T-helper 2 cell (primary cell): ENCODE measurements at places on chromosomes 5 and 9.

- DNase-seq: peak; percentile 57
Observed at GRCh38 chr5:442335-443238, at the start of gene EXOC3. Gene EXOC3 (plus strand): TSS chr5:443176. CDS start chr5:446206, 3,030 bp downstream.

GRCh38 chr5:100165309-100165708 lies 369.9 kb upstream of the FAM174A start:
- DNase-seq: no peak

DNA sequence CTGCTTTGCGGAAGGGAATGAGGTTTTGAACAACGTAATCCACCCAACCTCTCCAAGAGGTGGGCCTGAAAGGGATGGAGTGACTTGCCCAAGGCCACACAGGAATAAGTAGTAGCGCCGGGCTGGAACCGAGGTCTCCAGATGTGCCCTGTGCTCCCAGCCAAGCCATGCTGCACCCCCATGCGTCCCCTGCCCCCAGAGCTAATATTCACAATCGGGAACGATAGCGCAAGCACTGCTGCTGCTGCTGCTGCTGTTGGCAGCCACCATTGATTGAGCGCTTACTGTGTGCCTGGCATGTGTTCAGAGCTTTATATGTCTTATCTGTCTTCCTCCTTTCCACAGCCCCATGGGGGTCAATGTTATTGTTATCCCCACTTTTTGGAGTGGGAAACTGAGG lies 43.9 kb downstream of the AMBP start:
- DNase-seq: no peak

- no peak for DNase-seq
Observed at GRCh38 chr5:35131723-35132122, 84.0 kb upstream of the AGXT2 start.

- DNase-seq: no peak
Observed at GRCh38 chr9:29144476-29144875, 1571.2 kb upstream of the C9orf72 start.

- DNase-seq: no peak
Observed at GRCh38 chr5:73302797-73303147, 129.8 kb downstream of the TMEM174 start.

GRCh38 chr9:95024097-95024671 lies 293.3 kb downstream of the FANCC start:
- DNase-seq: no peak

DNA sequence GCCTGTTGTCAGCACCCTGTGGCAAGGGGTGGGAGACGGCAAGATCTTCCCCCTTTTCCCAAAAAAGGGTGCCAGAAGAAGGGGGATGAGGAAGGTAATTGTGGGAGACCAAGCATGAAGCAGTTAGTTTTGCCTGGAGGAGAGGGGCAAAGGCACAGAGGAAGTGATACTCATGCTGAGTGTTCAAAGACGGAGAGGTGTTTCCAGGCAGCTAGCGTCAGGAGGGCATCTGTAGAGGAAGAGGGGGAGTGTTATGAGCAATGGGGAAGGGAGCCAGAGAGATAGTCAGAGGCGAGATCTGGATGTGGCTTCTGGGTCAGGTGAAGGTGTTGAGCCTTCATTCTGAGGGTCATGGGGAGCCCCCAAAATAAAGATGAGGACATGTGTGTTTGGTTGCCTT lies 26.9 kb upstream of the ADAM19 start:
- DNase-seq: no peak

- DNase-seq: no peak
Observed at GRCh38 chr5:179225387-179225786, 119.9 kb downstream of the ADAMTS2 start.

GRCh38 chr5:14172149-14172795 lies 29.1 kb downstream of the TRIO start:
- no peak for DNase-seq

- no peak for DNase-seq
Observed at GRCh38 chr9:93173365-93174051, 10.4 kb upstream of the WNK2 start.

DNA sequence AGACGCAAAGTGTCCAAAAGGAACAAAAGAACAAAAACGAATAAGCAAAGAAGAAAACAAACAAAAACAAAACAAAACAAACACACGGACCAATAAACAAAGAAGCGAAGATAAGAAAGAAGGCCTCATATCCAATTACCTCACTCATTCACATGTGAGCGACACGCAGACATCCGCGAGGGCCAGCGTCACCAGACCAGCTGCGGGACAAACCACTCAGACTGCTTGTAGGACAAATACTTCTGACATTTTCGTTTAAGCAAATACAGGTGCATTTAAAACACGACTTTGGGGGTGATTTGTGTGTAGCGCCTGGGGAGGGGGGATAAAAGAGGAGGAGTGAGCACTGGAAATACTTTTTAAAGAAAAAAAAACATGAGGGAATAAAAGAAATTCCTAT lies 28.3 kb upstream of the WWC1 start:
- no peak for DNase-seq

DNA sequence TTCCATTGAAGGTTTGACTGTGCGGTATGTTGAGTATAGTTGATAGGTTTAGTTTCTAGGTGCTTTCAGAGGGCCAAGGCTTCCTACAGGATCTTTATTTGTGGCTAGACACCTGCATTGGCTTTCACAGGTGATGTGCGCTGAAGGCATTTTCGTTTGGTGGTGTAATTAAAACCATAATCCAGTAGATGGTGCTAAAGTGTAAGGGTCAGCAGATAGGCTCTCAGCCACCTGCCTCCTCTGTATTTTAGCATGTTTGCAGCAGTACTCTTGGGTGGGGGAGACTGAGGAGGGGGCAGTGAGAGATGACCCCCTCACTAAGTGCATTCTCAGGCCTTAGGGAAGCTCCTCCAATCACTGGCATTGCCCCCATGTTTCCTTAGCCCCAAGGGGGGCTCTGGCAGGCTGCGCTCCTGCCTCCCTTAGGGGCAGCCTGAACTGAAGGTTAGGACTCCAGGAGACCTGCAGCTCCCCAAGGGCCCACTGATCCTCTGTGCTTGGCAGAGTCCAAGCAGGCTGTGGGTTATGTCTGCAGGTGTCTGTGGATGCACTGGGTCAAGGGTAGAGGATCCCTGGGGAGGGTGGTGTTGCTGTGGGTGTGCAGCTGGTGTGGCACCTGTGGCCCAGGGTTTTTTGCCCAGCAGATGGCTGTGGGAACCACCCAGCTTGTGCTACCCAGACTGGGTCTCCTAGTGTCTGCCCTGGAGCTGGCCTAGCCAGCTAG lies 23.4 kb downstream of the CDK20 start:
- DNase-seq: no peak

DNA sequence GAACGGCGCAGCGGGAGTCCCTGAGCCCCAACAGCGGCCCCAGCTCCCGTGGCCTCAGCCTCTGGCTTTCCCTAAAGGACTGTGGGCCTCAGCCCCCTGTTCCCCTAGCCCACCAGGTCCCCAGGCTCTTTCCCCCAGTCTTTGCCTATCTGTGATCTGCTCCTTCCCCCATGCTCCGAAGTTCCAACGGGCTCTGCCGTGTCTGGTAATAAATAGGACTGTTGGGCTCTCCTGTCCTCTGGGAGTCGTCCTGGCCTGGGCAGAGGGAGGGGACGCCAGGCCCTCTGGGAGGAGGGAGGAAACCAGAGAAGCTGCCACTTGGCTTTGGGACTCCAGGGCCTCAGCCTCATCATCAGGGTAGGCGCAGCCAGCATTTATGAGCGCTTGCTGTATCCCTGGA lies 28.1 kb downstream of the ADGRD2 start:
- no peak for DNase-seq

DNA sequence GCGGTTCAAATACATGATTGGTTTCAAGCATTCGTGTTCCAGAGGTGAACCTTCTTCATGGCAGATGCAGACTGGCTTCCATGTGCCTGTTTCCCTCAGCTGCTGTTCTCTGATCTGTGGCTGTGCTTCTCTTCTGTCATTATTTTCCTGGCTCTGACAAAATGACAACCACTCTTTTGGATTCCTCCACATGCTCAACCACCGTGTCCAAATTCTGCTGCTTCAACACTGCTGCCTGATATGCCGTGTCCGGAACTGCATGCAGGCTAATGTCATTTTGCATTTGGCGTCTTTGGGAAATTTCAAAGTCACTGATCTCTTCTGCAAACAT lies 368.7 kb upstream of the ZNF608 start:
- no peak for DNase-seq

GRCh38 chr9:124320062-124320973 lies 62.6 kb downstream of the NEK6 start:
- DNase-seq: no peak

DNA sequence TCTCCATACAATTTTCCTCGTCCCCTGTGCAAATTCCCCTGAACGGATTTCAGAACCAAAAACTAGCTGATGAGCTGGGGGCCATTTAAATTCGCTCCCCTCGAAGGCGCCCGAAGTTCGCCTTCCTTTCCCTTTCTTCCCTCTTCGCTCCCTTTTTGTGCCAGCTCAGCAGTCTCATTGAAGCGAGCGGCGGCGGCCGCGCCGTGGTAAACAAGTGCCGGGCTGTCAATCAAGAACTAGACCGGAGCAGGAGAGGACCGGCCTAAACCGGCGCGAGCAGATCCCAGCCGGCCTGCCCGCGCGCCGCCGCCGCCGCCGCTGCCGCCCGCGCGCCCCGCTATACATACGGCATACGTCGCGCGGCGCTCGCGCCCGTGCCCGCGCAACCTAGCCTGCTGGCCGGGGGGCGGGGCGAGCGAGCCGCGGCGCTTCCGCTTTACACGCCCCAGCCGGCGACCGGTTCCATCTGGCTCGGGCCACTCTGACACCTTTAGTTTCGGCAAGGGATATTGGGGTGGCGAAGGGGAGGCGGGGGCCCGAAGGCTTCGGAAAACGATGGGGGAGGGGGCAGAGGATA lies 3.1 kb downstream of the ARRDC3 start:
- DNase-seq: peak; percentile 92

GRCh38 chr9:107938801-107939386 lies 449.3 kb upstream of the KLF4 start:
- no peak for DNase-seq

- DNase-seq: no peak
Observed at GRCh38 chr5:142810081-142810480, 39.9 kb downstream of the ARHGAP26 start.

DNA sequence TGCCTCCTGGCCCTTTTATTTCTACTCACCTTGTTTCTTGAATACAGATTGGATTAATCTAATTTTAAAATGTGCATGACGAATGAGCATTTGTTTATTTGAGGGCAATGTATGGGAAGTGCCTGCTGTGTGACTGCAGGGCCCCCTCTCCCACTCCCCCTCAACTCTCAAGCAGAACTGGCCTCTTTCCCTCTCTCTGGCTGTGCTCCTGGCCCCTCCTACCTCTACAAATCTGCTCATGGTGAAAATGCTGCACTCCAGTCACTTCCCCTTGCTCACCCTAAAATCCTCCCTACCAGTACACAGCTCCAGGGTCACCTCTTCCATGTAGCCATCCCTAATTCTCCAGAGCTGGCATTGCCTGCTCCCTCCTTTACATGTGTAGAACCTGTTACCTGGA lies 17.2 kb upstream of the NDST1 start:
- DNase-seq: no peak

- no peak for DNase-seq
Observed at GRCh38 chr9:77432053-77432452, 216.1 kb downstream of the GNA14 start.

DNA sequence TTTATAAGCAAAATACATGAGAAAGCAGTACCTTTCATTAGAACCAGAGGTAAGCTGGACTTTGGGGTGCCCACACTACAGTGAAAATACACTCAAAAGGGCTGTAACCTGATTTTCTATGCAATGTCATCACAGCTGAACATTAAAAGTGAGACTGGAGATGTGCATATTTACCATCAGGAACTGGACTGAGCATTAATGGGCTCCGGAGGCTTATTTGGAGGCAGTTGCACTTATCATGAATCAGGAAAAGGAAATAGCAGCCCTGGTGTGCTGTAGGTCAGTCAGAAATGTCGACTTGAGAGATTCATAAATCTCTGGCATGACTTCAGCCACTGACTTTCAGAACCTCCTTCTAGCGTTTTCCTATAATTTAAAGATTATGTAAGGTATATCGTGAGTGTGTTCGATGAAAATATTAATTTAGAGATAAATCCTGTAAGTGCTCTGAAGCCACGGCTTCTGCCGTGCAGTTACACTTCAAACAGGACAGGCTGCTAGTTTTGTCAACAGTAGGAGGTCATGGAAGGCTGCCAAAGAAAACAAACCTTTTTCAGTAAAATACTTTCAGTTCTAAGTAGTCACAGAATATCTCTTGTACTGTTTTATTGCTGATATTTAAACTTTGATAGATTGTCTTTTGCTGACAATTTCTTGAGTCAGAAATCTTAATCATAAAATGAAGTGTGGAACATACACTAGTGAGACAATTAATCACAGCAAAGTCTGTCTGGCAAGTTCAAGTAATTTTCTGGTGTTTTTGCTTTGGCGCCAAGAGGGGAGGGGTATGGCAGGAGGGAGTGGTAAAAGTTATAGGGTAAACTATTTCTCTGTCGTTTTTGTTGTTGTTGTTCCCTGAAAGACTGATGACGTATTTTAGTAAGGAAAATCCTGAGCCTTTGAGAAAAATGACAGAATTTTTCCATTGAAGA lies 939.7 kb downstream of the NR2F1-AS1 start:
- no peak for DNase-seq

GRCh38 chr5:127008300-127008975 lies 21.9 kb downstream of the MARCHF3 start:
- no peak for DNase-seq

DNA sequence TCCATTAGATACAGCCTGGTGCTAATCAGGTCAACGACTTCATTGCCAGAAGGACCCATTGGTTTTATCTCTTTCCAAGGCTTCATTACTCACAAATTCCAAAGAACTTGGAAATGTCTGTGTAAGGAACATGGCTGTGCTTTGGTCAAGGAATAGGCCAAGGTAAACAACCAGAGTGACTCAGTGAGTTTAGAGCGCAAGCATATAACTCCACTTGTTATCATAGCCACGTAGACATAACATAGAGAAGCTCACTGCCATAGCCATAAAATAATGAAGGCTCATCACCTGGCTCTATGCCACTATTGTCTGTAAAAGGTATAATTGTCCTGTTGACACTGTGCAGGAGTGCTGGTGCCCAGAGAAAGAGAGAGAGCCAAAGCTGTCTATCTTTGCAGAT lies 139.3 kb upstream of the PLCXD3 start:
- DNase-seq: no peak

- no peak for DNase-seq
Observed at GRCh38 chr9:136623842-136624183, 38.9 kb upstream of the EGFL7 start.

- DNase-seq: no peak
Observed at GRCh38 chr9:9949368-9949767, 663.4 kb downstream of the PTPRD start.

DNA sequence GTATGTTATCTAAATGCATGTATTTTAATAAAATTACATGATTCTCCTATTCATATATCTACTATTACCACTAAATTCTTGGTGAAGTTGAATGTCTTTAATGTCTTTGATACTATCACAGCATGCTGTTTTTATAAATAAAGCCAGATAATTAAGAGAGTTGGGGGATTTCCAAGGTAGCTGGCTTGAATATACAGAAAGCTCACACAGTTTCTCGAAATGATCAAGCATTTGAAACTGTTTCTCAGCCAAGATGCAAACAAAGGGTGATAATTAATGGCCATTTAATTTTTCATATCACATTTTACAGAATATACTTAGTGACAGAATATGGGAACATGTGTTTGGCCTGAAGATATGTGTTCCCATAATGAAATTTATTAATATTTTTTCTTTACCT lies 145.6 kb upstream of the CDH12 start:
- DNase-seq: no peak
